ENCODE measurements at places on chromosomes 3 and 15. TPM values are rescaled to one million over a fixed set of nuclear protein-coding genes. Genes with fewer than 3 reads are reported as not detected.

Gene STRC
- not detected for total RNA-seq

Gene TRPM1
- 0.19 TPM for total RNA-seq

Gene VIPR1
- 1.8 TPM for total RNA-seq

Gene WNT5A
- 0.09 TPM for total RNA-seq

Gene MYO5A
- 66.7 TPM for total RNA-seq
